ENCODE measurements at places on chromosomes 5 and 9.

DNA sequence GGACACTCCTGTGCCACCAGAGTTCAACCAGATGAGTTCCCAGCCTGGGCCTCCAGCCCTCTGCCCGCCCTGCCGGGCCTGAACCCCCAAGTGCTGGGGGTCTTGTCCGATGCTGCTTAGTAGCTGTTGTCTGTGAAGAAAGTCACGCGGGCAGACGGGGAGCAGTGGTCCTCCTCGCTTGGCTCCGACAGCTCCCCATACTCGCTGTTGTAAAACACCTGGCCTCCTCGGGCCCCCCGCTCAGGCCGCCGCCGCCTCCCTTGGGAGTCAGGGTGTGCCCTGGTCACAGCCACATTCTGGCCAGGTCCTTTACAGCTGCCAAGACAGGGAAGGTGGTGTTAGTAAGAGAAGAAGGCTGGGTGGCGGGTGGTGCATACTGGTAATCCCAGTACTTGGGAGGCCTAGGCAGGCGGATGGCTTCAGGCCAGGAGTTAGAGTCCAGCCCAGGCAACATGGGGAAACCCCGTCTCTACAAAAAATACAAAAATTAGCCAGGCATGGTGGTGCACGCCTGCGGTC, 11.8 kb upstream of the SCGB3A1 start:
- no peak for DNase-seq

DNA sequence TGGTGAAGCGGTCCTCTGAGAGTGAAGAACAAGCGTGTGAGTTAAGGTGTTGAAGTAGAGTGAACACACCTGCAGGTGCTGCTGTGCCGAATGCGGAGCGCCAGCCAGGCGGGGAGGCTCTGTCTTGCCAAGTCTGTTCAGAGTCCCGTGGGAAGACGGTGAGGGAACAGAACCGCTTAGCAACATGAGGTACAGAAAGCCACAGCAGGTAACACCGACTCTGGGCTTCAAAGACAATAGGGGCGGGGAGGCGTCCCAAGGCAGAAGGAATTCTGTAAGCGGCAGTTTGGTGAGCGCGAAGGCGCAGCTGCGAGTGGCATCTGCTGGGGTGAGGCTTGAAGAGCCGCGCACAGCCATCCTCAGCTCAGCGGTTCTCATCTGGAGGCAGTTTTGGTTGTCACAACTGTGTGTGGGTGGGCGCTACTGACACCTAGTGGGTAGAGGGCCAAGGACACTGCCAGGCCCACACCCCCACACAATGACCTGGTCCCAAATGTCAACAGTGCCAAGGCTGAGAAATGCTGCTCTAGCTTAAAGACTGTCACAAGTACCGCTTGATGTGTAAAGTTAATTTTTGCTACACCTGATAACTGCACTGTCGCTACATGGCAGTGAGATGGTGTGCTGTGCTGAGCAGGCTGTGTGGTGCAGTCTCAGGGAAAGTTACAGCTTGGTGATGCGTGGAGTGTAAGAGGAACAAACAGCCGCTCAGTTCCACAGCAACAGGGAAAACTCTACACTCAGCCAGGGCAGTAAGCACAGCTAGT, 67.4 kb upstream of the TBC1D9B start:
- peak; percentile 46 for DNase-seq

- DNase-seq: peak; percentile 72
Measured at GRCh38 chr9:100426530-100427365, at the start of gene MSANTD3. Gene MSANTD3 (plus strand): TSS chr9:100427143. CDS start chr9:100441939, 14,796 bp downstream.

- DNase-seq: no peak
Measured at GRCh38 chr5:180423598-180423997, 70.5 kb upstream of the GFPT2 start.

DNA sequence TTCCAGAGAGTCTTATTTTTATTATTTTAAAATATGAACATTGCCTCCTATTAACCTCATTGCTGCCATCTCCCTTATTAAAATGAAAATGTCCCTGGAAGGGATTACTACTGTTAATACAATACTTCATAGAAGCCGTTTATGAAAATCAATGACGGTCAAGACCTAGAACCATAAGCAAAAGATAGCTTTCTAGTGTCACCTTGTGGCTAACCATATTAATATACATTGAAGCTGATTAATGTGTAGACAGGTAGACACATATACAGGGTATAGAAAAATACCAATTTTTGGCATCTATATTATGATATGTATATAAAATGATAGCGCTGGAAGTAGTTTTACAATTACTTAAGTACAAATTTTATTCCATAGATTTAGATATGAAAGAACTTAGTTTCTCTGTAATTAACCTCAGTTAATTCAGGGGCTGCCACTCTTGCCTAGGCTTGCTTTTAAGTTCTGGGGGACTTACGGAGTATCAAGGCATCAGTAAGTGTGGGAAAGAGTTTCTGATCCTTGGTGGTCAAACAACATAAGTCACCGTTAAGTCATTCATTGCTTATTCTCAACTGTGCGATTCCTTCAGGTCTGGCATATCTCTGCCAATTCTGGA, 2.5 kb upstream of the YTHDC2 start:
- DNase-seq: peak; percentile 47
